ENCODE measurements at places on chromosomes 7 and 10.
A peak's percentile ranks its signal among the peaks of the same experiment; 100 is the strongest.

DNA sequence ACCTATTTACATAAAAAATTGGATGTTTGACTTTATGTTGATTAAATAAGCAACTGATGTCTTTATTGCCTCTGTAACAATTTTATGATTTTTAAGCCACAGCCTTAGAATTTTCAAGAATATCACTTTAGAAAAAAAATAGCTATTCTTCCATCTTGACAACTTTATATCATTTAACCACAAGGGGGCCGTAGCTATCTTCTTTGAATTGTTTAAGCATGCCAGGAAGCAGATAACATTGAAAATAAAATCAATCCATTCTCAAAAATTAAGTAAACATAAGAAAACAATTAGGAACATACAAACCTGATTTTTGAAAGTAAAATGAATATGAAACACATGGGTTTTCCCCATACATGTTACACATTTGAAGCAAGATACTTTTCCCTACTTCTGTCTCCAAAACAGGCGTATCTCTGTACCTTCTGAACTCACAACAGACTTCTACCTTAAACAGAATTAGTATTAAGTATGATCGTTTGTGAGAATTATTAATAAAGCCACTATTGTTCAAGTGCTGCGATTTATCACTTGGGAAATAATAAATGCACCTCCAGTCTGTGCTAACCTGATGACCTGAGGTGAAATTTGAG lies 209.0 kb downstream of the CACNA2D1 start:
- DNase-seq: no peak

GRCh38 chr10:89207181-89207800 lies at the start of gene CH25H:
Gene CH25H (minus strand): TSS chr10:89207317. CDS start chr10:89207292, 25 bp downstream.
- DNase-seq: peak; percentile 44

DNA sequence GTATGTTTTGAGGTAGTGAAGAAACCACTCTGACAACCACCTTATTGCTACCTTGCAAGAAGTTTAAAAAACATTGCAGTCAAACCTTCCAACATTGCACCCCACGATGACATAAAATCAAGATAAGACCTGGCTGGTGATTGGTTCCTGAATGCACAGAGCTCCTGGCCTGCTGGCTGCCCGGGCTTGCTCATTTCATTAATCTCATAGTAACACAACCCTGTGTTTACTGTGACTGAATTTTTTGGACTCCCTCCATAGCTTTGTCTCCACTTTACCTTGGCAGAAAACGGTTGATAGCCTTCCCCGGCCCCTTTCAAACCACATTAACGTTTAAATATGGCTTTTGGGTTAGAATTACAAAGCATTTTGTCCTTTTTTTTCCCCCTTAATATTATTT lies 27.5 kb downstream of the VWA2 start:
- DNase-seq: no peak

DNA sequence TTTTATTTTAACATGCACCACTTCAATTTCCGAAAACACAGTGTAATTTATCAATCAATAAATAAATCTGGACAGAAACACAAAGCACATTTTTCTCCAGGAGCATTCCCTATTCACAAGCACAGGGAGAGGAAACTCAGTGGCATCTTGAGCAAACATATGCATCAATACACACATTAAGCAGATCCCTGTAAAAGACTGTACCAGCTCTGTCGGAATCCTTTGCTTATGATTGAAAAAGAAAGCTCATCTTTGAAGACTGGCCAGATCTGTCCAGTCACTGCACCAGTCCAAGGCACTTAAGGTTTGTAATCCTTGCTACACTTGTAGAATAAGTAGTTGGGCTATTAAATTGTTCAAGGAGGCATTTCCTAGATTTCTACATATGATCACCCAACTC lies 343.9 kb downstream of the BMPER start:
- DNase-seq: no peak
